ENCODE measurements at places on chromosomes 1 and 21.

DNA sequence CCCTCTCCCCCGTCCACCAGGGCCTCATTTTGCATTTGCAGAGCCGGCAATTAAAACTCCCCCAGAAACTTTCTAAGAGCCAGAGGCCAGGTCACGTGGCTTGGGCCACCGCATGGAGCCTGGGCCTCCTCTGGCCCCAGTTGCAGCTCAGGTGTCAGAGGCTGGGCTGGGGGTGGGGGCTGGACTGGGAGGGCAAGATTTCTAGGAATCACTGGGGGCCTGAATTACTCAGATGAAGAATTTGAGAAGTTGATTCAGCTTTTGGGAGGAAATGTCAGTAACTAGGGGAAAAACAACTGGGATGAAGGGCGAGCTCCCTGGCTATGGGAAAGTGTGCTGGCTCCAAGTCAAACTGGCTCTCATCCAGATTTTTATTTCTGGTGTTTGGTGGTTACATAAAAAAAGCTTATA is 151.0 kb downstream of the CDC7 start:
- no peak for DNase-seq

- DNase-seq, result no peak
These were observed 62.9 kb downstream of the B3GALT5 start for GRCh38 chr21:39675590-39675989.

- DNase-seq, result no peak
These were observed 9.2 kb downstream of the MX2 start for GRCh38 chr21:41370840-41371684.

DNA sequence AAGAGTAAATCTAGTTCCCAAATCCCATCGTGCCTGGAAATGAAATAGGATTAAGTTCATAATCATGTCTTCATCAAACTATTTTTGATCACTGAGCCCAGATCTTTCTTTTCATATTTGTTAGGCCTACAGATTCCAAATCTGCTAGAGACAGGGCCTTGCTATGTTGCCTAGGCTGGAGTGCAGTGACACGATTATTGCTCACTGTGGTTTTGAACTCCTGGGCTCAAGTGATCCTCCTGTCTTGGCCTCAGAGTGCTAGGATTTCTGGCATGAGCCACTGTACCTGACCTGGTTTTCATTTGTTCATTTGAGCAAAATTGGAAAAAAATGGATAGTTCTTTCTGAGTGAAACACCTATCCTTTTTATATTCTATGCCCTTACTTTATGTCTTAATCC is 28.0 kb upstream of the DIPK1A start:
- no peak for DNase-seq

DNA sequence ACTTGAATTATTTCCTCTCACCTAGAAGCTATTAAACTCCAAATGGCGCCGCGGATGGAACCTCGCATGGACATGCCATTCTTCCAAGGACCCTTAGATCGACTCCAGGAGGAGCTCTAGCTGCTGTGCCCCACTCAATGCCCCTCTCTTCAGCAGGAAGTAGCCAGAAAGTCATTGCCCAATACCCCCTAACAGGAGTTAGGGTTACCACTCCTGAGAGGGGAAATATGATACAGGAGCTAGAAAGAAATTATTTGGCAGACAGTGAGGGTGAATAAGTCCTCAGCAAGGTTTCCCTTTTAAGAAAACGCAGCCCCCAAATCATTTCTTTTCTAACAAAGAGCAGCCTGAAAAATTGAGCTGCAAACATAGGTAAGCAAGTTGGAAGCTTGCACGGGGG is 28.6 kb downstream of the TFB2M start:
- no peak for DNase-seq

- DNase-seq, result no peak
These were observed 113.9 kb downstream of the ADSS2 start for GRCh38 chr1:244337839-244338238.

DNA sequence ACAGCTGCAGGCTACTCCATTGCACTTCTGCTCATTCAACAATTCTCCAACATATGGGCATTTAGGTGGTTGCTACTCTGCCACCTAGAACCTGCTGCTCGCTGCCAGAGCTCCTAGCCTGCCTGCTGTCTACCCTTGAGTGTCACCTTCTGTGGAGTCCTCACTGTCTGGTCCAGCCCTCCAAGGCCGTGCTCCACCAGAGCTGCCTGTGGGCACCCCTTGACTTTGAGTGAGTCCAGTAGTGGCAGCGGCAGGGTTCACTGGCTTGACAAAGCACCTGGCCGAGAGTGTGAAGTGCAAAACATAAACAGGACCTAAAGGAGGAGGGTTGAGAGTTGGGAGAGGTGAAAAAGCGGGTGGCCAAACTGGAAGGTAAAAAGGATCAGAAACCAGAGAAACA is 120.3 kb upstream of the DNAH14 start:
- DNase-seq, result no peak

- no peak for DNase-seq
These were observed 199.1 kb downstream of the USP25 start for GRCh38 chr21:15928686-15929425.

- peak; percentile 23 for DNase-seq
These were observed 61.4 kb downstream of the CD247 start for GRCh38 chr1:167456926-167457325.

GRCh38 chr1:160777486-160778089 is 18.4 kb upstream of the LY9 start:
- peak; percentile 61 for DNase-seq

DNA sequence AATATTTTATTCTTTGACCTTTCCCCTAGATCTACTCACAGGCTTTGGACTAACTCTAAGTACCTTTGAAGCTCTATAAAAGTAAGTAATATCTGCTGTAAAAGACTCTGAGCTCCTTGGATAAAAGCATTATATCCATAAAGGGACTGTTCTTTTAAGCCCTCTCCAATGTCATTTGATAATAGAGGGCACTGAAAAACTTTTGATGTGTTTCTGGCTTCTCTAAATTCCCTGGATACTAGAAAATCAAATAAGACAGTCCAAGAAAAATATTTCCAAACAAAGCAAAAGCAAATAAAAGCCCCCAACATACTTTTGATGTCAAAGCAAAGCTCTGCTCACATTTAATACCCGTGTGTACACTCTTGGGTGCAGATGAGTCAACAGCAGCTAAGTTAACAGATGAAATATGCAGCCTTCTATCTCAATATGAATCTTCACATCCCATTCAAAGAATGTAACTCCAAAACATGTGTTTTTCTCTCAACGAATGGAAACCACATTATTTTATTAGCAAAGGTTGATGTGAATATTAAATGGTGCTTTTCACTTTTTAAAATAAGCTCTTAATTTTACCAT is 230.3 kb downstream of the CENPF start:
- DNase-seq, result no peak

GRCh38 chr1:52552236-52552504 is 722 bp downstream of the TUT4 start:
- peak; percentile 58 for DNase-seq

DNA sequence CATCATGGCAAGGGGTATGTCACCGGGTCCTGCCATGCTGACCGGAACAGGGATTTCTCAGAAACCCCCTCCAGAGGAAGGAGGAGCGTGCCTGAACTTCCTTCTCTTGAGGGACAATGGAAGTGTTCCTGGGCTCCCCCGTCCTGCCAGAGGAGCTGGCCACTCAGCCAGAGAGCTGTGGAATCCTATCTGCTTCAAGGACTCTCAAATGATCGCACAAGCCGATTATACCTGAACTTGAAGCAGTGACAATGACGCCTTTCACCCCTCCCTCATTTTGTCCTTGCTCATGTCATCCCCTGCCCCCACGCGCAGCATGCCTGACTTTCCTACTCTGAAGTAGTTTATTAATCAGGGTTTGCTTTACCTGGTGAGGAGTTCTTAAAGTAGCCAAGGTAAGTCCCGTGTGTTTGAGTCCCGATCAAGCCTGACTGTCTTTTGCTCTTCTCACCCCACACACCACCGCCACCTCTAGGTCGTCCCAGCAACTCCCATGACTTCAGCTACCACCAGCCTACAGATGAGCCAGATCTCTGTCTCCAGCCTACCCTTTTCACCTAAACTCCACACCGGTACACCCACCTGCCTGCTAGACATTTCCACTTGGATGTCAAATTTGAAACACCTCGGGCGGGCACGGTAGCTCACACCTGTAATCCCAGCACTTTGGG is 25.0 kb upstream of the PRELP start:
- peak; percentile 63 for DNase-seq

GRCh38 chr21:26490771-26491170 is 82.3 kb downstream of the CYYR1 start:
- no peak for DNase-seq

DNA sequence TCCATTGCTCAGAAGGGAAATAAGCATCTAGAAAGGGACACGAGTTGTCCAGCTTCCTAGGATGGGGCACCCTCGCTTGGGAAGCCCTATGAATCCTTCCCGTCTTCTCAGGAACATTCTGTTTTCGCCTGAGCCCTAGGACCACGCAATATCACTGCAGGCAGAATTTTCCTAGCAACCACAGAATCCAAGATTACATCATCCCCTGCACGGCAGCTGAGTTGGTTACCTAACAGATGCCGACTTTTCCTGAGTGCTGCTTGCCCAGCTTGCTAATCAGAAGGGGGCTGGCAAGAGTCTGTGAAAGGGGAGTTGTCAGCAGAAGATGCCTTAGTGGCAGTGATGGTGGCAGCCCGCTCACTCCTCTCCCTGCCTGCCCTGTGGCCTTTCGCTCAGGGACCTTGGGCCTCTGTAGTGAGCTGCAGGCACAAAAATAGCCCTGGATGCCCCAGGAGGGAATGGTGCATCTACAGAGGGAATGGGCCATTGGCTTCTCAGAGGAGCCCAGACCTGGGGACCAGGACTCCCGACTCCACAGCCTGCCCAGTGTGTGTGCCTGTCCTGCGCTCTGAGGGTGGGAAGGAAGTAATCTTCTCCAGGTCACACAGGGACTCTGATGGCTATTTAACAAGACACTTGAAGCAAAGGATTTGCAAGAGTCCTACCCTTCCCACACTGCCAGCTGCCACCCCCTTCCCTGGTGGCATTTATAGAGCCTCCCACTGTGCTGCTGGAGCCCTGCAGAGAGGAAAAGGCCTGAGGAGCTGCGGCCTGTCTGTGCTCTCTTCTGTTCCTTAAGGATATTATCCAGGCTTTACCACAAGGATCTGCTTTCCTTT is 28.9 kb upstream of the CLSTN1 start:
- peak; percentile 46 for DNase-seq
